Epithelial cell of alveolus of lung (primary cell): ENCODE measurements at places on chromosomes 2 and 18. TPM values are rescaled to one million over a fixed set of nuclear protein-coding genes. Genes with fewer than 3 reads are reported as not detected.

AP1S3 gene
- 3.7 and 5.5 TPM in 2 replicates for total RNA-seq

SLC19A3 gene
- total RNA-seq: 1.0 and 1.9 TPM in 2 replicates

INPP5D gene
- total RNA-seq: 0.65 and 1.0 TPM in 2 replicates

STON1 gene
- total RNA-seq: 7.5 and 28.5 TPM in 2 replicates

NAT8 gene
- total RNA-seq: not detected in 2 replicates

PTPN4 gene
- 9.4 and 14.2 TPM in 2 replicates for total RNA-seq

DSC3 gene
- 1.4 and 2.5 TPM in 2 replicates for total RNA-seq

KIAA2012 gene
- total RNA-seq: not detected in 2 replicates

BBS5 gene
- total RNA-seq: 2.8 and 12.1 TPM in 2 replicates

CREG2 gene
- total RNA-seq: 0.91 TPM in 1 of 2 replicates, not detected in the other

OSBPL1A gene
- 21.2 and 23.5 TPM in 2 replicates for total RNA-seq

TTN gene
- under 0.01 and 2.4 TPM in 2 replicates for total RNA-seq

IL37 gene
- total RNA-seq: not detected in 2 replicates

PFN4 gene
- total RNA-seq: 0.39 TPM in 1 of 2 replicates, not detected in the other

ASXL3 gene
- total RNA-seq: 1.2 and 2.2 TPM in 2 replicates
